ENCODE measurements at places on chromosomes 5 and 9.
A peak's percentile ranks its signal among the peaks of the same experiment; 100 is the strongest.

GRCh38 chr5:138686668-138687067, 66.6 kb upstream of the CTNNA1 start:
- DNase-seq = no peak

DNA sequence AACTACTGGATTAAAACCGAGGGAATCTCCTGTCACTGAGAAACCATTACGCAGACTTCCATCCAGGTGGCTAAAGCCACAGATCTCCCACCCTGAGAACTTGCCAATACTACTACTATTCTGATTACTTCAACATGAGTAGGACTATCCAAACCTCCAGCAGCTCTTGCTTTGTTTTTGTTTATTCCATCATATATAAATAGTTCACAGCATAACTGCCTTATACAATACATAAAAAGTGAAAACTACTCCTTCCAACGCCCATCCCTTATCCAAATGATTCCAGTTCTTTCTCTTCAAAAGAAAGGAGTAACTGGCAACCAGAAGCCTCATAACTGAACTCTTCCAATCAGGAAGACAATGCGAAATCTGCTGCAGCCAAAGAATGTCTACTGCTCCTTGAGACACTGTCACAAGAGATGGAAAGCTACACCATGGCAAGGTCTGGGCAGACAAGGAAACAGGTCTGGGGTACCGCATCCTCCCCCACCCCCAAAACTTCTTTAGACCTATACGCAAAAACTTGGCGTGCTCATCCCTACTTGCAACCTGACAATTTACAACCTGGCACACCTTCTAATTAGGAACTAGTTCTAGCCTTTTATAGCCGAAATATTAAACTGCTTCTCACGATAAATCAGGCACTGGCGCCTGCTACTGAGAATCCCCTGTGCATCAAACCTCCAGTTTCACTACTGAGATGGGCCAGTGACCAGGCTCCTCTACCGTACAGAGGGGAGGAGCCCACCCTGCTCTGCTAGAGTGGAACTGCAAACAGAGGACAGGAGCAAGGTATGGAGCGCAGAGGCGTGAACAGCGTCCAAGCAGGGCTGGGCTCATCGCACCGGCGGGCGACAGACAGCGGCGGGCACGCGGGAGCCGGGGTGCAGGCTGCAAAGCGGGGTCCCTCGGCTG, 986 bp downstream of the PLPP1 start:
- DNase-seq = no peak

- DNase-seq = peak; percentile 18
Observed at GRCh38 chr9:22446589-22446949, at the start of gene DMRTA1. Gene DMRTA1, plus strand, starts transcription at chr9:22446824. Its CDS starts 242 bp downstream, at chr9:22447066.

GRCh38 chr5:26482076-26482809, 556.1 kb downstream of the CDH9 start:
- no peak for DNase-seq

- DNase-seq = no peak
Observed at GRCh38 chr5:6466975-6467567, 18.4 kb downstream of the UBE2QL1 start.

DNA sequence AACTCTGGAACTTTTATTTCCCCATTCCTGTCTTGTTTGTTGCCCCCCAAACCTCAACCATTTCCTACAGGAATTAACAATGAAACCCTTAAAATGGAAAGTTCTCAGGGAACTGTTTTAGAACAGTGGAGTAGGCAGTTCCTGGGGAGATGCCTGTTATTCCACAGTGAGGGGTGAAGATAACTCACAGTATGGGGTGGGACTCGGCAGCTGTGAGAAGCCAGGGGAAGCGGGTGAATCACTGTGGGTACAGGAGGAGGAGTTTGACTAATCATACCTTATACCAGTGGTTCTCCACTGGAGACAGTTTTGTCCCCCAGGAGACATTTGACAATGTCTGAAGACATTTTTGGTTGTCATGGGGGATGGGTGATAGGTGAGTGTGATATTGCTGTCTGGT, 36.9 kb upstream of the GLRA1 start:
- DNase-seq = no peak

DNA sequence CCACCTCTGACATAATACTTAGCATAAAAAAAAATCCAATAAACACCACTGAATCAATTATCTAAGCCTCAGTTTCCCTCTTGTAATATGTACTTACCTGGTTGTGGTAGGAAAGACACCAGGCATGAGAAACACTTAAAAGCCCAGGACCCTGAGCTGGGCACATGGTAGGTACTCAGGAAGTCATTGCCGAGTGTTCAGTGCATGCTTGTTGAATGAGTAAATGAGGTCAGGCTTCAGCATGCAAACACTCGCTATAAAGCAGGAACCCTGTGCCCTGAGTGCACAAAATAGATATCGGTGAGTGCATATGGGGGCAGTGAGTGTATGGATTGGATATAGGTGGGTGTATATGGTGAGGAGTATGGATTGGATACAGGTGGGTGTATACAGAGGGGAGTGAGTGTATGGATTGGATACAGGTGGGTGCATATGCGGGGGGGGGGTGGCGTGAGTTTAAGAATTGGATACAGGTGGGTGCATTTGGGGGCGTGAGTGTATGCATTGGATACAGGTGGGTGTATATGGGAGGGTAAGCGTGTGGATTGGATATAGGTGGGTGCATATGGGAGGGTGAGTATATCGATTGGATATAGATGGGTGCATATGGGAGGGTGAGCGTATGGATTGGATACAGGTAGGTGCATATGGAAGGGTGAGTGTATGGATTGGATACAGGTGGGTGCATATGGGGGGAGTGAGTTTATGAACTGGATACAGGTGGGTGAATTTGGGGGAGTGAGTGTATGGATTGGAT, 194.3 kb upstream of the MSX2 start:
- no peak for DNase-seq

GRCh38 chr5:56606192-56606591, 209.2 kb upstream of the MAP3K1 start:
- DNase-seq = no peak

DNA sequence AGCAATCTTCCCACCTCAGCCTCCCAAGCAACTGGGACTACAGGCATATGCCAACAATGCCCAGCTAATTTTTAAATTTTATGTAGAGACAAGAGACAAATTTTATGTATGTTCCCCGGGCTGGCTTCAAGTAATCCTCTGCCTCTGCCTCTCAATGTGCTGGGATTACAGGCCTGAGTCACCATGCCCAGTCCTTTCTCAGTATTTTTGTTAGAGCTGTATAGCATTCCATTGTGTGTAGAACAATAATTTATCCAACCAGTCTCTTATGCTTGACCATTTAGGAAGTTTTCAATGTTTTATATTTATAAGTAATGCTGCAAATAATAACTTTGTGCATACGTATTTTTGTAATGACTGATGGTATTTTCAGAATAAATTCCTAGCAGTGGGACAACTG, 38.9 kb upstream of the CTXN3 start:
- DNase-seq = no peak

- no peak for DNase-seq
Observed at GRCh38 chr5:76372323-76373054, 30.6 kb upstream of the IQGAP2 start.

GRCh38 chr9:136011376-136011702, 50.2 kb upstream of the UBAC1 start:
- no peak for DNase-seq

- no peak for DNase-seq
Observed at GRCh38 chr5:118791926-118792734, 196.2 kb downstream of the DTWD2 start.

Measured in stimulated activated CD4-positive, alpha-beta T cell treated with anti-CD3 and anti-CD28 coated beads, Interleukin-12 subunit alpha, Interleukin-12 subunit beta, amount 100 ng/mL, for 4 hours (primary cell).